Activated effector memory CD4-positive, alpha-beta T cell treated with Interleukin-2 at 50 U/mL for 16 hours (primary cell): ENCODE measurements at places on chromosomes 16 and 17.

GRCh38 chr16:8623634-8624033 is 2.1 kb downstream of the METTL22 start:
- no peak for DNase-seq

DNA sequence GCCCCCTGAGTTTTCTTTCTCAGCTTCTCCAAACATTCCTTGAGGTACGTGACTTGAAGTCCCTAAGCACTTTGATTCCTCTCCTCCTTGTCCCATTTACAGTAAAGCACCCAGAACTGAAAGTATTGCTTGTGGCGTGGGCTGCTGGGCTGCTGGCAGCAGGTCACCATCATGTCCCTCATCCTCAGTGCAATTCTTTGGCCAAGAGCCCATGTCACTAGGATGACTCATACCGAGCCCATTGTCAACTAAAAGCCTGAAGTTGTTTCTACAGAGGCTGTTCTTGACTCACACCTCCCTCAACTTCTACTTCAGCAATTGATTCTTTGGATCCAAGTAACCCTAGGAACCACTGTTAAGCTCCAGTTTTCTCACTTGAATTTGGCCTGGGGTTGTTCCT is 54.3 kb downstream of the KPNA2 start:
- DNase-seq, result no peak

GRCh38 chr16:84379008-84379708 is 10.8 kb downstream of the ATP2C2 start:
- DNase-seq, result no peak

- DNase-seq, result no peak
These were observed 15.4 kb downstream of the SCO1 start for GRCh38 chr17:10681866-10682446.

DNA sequence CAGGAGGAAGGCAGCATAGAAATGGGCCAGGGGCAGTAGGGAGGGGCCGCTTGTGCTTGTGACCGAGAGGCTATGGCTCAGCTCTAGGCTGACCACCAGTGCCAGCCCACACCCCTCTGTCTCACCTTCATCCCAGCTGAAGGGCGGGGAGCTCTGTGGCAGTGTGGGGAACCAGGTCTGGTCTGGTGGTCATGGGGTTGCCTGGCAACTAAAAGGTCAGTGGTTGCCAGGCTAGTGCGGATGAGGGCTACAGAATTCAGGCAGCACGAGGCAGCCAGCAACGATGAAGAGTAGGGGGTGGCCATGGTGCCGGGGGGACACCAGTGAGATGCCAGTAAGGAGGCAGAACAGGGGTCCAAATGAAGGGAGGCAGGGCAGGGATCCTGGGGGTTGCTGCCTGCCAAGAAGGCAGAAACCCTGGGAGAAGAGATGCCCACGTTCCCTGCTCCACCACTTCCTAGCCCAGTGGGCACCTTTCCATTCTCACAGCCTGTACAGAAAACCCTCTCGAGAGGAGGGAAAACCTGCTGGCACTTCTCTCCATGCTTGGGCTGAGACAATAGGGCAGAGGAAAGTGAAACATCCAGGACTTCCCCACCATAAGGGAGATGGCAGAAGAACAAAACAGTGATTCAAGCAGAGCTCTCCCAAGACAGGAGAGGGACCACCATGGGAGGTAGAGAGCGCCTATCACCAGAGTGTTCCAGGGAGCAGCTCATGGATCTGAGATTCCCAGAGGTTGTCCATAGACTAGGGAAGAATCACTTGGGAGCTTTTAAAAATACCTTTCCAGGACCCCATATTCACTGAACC is 39.7 kb downstream of the SRCIN1 start:
- no peak for DNase-seq

GRCh38 chr16:31074814-31075183 is 577 bp downstream of the ZNF646 start:
- no peak for DNase-seq

DNA sequence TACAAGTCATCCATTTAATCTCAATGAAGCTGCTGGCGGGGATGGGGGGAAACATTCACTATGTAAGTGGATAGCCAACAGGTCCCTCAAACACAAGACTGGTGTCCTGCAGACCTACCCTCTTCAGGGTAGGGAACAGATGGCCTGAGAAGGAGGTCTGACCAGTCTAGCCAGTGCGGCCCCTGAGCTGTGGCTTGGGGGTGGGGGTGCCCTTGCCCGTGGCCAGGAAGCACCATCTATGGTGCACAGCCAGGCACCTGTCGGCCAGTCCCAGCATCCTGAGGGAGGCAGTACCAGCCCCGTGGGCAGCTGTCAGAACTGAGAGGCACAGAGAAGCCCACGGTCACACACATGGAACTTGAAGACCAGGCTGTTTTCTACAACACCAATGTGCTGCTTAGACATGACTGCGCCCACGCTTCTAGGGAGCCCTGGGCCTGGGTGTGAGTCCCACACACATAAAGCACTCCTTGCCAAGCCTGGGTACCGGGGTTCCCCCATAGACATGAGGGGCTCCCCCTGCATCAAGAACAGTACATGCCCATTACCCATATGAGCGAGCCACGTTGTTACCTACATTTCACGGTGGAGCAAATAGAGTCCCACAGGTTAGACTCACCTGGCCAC is 40.9 kb downstream of the RMI2 start:
- no peak for DNase-seq

GRCh38 chr17:15883617-15884111 is 61.3 kb upstream of the ADORA2B start:
- no peak for DNase-seq
